Activated CD4-positive, alpha-beta memory T cell treated with anti-CD3 and anti-CD28 coated beads for 36 hours (primary cell): ENCODE measurements at places on chromosomes 12 and 14. TPM values are rescaled to one million over a fixed set of nuclear protein-coding genes. Genes with fewer than 3 reads are reported as not detected.
A peak's percentile ranks its signal among the peaks of the same experiment; 100 is the strongest.

Gene LBHD2
- not detected for total RNA-seq

Gene CCDC197
- total RNA-seq = 0.69 TPM

Gene CLEC2A
- not detected for total RNA-seq

Gene FLRT2
- not detected for total RNA-seq

Gene IPO4
- total RNA-seq = 72.6 TPM

Gene RHEBL1
- total RNA-seq = 16.1 TPM

Gene RTL1
- total RNA-seq = not detected

Gene KCNC2
- not detected for total RNA-seq

Gene RGS6
- total RNA-seq = 0.15 TPM

- DNase-seq = no peak
Observed at GRCh38 chr12:12510141-12510540, 52.5 kb downstream of the DUSP16 start.

- no peak for DNase-seq
Observed at GRCh38 chr12:42524716-42525115, 64.8 kb downstream of the PRICKLE1 start.

DNA sequence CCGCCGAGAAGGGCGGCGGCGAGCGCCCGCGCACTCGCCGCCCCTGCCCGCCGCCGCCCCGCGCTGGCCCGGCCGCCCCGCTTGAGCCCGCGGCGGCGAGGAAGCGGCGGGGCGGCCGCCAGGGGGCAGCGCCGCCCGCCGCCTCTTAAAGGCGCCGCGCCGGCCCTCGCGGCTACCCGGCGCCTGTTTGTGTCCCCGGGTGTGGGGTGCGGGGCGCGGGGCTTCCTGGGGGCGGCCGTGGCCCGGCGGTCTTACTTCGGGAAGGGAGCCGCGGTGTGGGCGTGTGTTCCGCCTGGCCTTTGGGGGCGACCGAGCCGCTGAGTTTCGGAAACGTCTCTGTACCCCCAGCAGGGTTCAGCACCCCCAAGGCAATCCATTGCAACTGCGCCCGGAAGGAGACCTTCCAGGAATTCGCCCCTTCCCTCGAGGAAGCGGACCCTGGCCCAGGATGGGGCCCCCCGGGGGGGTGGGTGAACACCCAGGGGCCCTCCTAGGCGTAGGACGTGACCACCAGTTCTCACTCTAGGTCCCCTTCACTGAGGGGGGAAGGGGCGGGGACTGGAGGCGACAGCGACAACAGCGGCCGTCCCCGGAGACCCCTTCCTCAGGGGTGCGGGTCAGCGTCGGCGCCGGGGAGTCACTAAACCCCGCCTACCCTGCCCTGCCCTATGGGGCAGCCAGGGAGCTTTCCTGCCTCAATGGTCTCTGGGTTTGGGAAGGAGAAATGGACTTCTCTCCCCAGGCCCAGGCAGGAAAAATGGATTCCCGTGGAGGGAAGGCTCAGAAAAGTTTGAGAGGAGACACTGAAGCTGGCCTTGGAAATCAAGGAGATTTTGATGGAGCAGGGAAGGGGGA lies at the start of gene ITPK1:
ITPK1 (minus strand) TSS at position 105 of the 855 bp plus-strand sequence. CDS start 762 bp downstream, outside the sequence.
- DNase-seq = peak; percentile 64

DNA sequence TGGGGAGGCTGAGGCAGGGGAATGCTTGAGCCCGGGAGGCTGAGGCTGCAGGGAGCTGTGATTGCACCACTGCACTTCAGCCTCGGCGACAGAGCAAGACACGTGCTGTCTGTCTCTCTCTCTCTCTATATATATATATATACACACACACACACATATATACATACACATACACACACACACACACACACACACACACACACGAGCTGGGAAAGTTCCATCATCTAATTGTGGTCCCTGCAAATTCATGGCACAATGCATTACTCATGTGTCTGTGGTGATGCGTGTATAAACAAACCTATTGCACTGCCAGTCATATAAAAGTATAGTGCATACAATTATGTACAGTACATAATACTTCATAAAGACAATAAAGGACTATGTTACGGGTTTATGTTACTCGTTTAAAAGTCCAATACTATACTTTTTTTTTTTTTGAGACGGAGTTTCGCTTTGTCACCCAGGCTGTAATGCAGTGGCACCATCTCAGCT lies 36.6 kb downstream of the WDR89 start:
- no peak for DNase-seq

DNA sequence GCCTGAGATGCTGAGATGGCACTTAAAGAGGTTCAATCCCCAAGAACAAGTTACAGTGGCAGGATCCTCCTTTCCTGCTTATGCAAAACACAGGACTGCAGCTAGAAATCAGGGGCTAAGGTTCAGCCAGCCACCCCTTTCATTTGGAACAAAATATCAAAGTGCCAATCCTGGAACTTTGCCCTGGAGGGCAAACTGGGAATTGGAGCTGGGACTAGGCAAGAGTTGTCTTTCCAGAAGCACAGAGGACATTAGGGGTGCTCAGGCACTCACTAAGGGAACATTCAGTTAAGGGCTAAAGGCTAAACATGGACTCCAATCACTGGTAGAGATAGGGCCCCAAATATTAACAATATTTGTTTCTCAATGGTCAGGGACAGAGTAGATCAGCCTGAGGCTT lies 237.2 kb downstream of the EMP1 start:
- no peak for DNase-seq

GRCh38 chr12:104604995-104605675 lies 148.4 kb downstream of the CHST11 start:
- no peak for DNase-seq

DNA sequence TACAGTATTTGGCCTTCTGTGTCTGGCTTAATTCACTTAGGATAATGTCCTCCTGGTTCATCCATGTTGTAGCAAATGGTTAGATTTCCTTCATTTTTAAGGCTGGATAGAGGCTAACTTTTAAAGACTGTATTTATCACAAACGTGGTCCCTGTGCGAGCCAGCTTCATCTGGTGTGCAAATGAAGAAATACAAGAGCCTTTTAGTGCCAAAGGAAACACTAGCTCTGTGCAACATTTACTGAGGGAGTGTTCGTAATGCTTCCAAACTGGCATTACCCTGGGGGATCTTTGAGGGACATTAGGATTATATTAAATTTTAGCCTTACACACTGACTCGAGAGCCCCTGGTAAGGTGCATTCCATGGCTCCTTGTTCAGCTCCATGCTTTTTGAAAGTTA lies 43.0 kb upstream of the SLC38A2 start:
- no peak for DNase-seq

GRCh38 chr14:95386536-95387095 lies 66.9 kb upstream of the CLMN start:
- DNase-seq = no peak

GRCh38 chr14:73787486-73788316 lies 63.9 kb upstream of the PTGR2 start:
- peak; percentile 76 for DNase-seq

DNA sequence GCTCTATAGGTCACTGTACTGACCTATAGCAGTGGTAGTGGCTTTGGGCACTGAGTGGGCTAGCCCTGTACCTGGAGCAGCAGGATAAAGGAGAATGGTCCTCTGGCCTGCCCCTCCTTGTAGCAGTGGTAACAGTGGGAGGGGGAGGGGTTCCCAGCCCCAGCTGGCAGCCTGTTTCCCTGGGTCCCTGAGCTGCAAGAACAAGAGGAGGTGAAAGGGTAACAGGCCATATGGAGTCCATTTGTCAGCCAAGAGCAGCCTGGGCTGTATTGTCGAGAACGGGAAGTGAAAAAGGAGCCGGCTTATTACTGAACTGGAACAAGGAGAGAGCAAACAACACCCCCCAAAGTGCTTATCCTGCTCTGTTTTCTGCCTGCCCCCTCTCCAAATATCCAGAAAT lies 73.8 kb upstream of the SRSF5 start:
- DNase-seq = no peak

GRCh38 chr14:94322648-94323570 lies at the start of gene SERPINA6:
TSS of gene SERPINA6 (minus strand) at chr14:94323336. CDS start at chr14:94314648, 8,688 bp downstream.
- DNase-seq = no peak

DNA sequence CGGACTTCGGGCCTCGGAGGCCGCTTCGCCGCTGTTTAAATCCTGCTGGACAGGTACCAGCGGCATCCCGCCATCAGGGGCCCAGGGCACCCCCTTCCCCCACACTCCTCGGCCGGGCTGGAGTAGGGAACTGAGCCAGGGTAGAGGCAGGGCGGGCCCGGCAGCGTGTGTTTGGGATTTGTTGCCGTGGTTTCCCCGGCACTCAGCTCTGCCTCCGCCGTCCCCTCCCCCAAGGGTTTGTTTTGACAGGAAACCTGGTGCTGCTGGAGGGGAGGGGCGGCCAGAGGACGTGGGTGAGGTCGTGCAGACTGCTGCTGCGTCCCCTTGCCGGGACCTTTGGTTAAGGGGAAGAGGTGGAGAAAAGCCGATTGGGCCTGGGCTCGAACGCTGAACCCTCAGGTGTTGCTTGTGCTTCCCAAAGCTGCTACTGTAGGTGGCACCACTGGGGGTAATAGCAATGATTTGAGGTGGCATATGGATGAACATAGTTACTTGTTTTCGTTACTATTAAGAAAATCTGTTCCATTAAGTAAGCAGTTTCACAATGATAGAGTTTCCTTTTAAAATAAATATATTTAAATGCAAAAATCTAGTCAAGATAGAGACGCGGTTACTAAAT lies 778 bp downstream of the TCP11L2 start:
- peak; percentile 89 for DNase-seq

- DNase-seq = no peak
Observed at GRCh38 chr12:25992026-25992782, 33.7 kb downstream of the RASSF8 start.

DNA sequence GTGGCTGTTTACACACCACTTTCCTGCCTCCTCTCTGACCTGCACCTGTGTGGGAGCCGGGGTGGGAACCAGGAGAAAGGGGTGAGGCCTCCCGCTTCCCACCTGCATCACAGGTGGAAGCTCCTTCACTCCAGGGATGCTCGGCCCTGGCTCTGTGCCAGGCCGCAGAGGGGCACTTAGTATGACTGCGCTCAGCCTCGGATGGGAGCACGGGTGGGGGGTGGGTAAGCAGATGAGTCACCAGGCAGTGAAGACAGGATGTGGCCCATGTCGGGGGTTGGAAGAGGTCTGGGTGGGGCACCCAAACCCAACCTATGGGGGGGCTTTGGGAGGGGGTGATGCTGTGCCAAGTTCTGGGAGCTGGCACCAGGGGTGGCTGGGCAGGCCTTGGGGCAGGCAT lies 7.4 kb upstream of the CYP46A1 start:
- peak; percentile 20 for DNase-seq

- DNase-seq = no peak
Observed at GRCh38 chr14:48963231-48963790, 622.9 kb downstream of the RPS29 start.

DNA sequence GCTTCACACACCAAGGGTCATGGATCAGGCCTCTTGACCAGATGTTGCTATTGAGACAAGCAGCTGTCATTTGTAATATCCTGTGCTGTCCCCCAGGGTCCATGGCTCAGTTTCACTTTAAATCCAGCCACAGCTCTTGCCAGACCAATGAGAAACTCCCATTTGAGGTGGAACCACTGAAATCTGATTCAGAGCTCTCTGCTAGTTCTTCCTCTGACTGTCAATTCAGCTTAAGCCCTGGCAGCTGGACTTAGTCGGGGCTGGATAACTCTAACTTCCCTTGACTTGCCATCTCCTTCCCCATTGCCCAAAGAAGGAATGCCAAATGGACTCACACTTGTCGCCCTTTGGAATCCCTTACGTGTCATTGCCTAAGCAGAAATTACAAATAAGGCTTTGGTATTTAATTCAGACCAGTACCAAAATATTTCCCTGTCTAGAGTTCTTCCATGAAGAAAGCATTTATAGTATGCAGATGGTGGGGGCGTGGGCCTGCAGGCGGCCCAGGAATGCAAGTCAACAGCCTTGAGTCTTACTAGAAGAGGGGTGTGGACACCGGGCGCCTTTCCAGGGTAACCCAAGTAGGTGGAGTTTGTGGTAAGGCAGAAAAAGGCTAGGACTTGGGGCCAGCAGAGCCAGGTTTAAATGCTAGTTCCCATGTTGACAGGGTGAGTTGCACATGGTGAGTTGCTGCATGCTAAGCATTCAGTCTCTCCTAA lies 96.9 kb upstream of the TMPO start:
- no peak for DNase-seq

DNA sequence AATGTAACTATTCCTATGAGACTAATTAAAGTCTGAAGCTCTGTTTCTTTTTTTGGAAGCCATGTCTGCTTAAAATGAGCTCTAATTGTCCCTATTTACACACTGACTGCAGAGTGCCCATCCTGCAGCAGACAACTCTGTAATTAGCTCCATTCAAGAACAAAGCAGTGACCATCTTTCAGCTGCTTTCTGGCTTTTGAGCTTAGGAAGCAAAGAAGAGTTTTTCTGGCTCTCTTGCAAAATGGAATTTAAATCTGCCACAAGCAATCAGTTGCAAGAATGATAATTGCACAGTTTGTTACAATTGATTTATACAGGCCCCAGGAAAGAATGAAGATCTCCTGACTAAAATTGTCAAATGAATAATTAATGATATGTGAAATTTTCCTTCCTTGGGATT lies 83.4 kb downstream of the GAS2L3 start:
- no peak for DNase-seq

GRCh38 chr14:92830902-92831301 lies 36.8 kb downstream of the GOLGA5 start:
- DNase-seq = no peak

DNA sequence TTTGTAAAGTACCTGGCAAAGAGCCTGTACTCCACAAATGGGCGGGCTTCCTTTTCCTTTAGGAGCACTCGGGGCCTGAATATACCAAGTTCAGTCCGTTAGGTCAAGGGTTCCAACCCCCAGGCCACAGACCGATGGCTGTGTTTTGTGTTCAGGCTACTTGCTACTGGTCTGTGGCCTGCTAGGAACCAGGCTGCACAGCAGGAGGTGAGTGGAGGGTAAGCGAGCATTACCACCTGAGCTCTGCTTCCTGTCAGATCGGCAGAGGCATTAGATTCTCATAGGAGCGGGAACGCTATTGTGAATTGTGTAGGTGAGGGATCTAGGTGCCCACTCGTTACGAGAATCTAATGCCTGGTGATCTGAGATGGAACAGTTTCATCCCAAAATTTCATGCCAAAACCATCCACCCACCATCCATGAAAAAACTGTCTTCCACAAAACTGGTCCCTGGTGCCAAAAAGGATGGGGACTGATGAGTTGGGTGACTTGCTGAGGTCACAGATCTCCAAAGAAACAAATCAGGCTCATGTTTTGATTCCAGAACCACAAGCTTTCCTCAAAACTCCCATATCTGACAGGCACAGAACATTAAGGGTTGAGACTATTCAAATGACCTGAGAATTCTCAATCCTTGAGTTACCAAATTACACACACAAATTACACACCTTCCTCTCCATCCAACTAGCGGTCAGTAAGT lies 4.2 kb downstream of the CSRP2 start:
- no peak for DNase-seq

DNA sequence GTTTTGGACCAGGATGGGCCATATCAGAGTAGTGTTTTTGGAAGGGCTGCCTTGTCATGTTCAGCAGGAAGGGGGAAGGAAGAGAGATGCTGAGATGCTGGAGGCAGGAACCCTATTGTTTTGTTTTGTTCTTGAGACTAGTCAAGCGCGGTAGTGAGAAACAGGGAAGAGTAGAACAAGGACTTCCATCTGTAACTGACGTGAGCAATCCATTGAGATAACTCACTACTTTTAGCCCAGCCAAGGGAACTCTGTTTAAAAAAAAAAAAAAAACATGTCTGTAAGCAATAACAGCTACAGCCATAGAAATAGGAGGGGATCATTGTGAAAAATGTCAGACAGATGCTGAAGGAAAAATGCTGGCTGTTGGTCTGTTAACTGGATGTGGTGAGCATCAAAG lies 34.0 kb downstream of the CD9 start:
- DNase-seq = no peak
